Stomach (tissue), 19 donors: ENCODE measurements at places on chromosomes 11 and 22.

DNA sequence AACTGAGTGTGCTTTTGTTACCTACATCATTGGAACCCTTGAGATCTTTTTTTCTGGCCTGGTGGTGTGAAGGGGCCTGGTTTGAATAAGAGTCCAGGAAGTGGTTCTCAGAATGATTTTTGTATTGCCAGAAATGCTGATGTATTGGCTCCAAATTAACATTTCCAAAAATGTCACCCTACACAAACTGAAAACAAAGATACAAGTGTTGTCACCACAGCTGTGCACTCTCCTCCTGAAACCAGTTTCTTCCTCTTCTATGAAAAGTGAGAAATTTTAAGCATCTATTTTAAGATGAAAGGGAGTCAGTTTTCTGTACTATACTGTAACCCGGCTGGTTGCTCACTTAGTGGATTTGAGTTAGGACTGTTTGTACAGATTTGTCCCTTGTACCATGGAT is 218.8 kb downstream of the PGR start:
- no peak for DNase-seq

DNA sequence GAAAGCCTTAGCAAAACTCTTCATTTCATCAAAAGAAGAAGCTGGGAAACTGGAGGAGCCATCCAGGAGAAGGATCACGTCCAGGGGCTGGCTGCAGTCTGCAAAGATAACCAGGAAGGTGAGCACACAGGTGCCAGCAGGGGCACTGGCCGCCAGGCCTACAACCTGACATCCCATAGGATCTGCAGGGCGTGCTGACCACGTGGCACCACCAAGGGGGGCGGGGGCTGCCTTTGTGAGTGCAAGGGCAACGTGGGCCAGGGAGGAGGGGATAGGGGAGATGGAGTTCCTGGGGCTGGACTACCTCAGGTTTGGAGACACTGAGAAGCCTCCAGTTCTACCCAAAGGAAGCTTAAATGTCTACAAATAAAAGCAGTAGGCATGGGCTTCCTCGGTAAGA is 102.7 kb upstream of the CCT8L2 start:
- no peak for DNase-seq

DNA sequence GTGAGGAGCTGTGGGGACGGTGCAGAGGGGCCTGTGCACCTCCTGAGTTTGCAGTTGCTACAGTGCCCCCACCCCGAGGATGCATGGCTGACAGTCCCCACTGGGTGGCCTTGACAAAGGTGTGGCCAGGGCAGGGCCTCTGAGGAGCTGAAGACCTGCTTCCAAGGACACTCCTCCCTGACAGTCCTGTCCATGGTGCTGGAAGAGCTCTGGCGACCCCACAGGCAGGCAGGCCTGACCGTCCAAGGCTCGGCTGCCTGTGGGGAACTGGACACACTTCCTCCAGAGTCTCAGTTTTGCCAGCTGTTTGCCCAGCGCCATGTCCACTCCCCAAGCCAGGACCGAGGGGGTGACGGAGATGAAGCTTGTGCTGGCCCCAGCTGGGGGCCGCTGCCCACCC is 32.7 kb downstream of the BRSK2 start:
- peak; percentile 53 for DNase-seq

DNA sequence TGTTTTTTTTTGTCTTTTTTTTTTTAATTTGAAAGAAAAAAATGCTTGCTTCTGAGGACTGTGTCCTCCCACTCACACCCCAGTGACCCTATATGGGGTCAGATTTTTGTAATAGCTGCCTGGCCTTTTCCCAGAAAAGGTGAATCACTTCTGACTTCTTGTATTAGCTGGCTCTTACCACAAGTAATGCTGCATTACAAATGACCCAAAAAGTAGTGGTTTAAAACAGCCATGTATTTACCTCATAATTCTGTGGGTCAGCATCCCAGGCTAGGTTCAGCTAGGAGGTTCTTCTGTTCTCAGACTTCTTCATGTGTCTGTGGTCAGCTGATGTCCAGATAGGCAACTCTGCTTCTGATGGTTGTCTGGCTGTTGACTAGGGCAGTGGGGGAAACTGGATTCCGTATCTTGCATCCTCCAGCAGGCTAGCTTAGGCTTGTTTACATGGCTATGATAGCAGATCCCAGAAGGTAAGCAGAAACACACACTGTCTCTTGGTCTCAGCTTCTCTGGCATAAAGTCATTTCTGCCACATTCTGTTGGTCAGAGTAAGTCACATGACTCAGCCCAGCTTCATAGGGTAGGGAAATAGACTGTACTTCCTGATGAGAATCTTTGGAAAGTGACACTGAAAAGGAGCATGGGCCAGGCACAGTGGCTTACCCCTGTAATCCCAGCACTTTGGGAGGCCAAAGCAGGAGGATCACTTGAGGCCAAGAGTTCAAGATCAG is 19.5 kb downstream of the LHFPL7 start:
- DNase-seq: no peak

GRCh38 chr11:128735935-128736605 is 42.2 kb downstream of the FLI1 start:
- no peak for DNase-seq

GRCh38 chr22:39208013-39208680 is 36.6 kb downstream of the PDGFB start:
- DNase-seq: no peak
